ENCODE measurements at places on chromosomes 6 and 20.

- no peak for DNase-seq
Measured at GRCh38 chr20:63687419-63688178, 8.9 kb upstream of the TNFRSF6B start.

DNA sequence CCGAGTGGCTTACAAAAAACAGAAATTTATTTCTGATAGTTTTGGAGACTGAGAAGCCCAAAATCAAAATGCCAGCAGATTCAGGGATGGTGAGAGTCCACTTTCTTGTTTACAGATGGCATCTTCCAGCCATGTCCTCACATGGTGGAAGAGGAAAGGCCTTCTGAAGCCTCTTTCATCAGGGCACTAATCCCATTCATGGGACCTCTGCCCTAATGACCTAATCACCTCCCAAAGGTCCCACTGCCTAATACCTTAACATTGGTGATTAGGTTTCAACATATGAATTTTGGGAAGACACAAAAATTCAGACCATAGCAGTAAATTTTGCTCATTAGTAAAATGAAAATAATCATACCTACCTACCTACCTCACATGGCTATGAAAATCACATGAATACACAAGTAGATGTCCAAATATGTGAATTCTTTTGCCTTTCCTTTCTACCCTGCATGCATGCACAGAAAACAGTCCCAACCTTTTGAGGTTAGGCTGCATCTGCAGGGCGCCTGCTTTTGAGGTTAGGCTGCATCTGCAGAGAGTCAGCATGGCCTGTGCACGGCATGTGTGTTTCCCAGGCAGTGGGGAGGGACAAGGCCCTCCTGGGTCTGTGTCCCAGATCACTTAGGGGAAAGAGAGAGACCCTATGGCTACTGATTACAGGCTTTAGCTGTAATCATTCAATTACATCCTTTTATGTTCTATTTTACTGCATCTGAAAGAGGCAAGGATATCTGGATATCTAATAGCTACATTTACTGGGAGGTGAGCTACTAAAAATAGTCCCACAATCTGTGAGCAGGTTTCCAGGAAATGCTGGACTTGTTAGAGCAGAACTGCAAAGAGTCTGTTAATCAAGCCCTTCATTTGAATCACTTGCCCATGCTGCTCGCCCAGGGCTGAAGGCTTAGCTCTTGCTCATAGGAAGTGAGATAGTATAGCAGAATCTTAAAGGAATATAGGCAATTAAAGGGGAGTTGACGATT is 497.7 kb upstream of the MARCKS start:
- peak; percentile 89 for DNase-seq

DNA sequence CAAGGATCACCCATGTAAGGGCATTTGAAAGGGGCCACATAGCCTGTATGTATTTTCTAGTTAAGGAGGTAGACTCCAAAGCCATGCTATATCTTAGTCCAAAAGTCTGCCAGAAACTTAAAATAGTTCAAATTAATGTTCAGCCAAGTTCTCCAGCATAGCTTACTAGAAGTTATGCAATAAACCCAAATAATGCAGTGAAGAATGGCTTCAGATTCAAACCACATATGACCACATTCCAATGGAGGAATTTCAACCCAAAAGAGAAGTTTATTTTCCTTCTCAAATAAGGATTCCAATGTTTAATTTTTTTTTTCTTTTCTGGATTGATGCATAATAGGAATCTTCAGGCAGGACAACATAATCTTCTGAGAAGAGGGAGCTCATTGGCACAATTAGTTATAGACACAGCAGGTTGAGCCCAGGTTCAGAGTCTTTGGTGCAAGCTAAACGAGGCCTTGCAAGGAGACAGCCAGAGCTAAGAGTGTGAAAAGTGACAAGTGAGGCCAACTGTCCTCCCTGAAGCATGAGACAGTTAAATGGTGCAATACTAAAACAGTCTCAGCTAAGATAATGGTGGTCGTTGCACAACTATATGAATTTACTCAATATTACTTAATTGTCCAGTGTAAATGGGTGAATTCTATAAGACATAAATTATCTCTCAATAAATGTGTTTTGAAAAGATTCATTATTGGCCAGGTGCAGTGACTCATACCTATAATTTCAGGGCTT is 598.8 kb upstream of the CDH4 start:
- no peak for DNase-seq

GRCh38 chr20:35767683-35768481 is 3.9 kb upstream of the PHF20 start:
- peak; percentile 59 for DNase-seq

DNA sequence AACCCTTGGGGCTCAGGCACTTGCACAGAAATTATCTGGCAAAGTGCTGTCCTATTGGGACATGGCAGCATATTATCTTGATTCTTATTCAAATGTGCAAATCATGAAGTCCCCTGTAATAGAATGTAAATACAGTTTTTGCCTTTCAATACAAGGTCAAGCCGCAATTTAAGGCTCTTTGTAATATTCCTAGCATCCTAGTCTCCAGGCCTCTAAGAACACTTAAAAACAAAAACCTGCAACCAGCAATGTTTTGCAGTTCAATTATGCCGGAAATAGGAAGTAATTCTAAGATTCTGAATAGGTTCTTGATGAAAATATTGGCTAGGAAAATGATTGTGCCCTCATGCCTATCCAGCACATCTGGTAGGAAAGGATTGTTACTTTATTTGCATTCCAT is 197.2 kb upstream of the IRAK1BP1 start:
- DNase-seq, result no peak

DNA sequence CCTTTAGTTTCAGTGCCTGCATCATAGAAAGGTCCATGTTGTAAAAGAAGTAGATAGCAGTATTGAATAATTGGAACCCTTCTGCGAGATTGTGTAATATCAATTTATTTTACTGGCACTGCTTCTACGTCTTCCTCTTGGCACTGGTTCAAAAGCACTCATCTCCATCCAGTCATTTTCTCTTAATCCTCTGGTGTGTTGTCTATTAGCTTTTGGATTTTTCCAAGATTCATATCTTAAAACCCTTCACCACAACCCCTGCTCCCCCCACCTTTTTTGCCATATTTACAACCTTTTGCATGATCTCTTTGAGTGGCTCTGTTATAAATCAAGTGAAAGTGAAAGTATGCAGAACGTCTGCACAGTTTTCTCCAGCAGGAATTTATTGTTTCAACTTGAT is 76.6 kb upstream of the HSF2 start:
- DNase-seq, result peak; percentile 3

- DNase-seq, result no peak
Measured at GRCh38 chr20:4401601-4402000, 320.1 kb upstream of the PRND start.

GRCh38 chr6:129382916-129383315 is 327.1 kb downstream of the ARHGAP18 start:
- no peak for DNase-seq

DNA sequence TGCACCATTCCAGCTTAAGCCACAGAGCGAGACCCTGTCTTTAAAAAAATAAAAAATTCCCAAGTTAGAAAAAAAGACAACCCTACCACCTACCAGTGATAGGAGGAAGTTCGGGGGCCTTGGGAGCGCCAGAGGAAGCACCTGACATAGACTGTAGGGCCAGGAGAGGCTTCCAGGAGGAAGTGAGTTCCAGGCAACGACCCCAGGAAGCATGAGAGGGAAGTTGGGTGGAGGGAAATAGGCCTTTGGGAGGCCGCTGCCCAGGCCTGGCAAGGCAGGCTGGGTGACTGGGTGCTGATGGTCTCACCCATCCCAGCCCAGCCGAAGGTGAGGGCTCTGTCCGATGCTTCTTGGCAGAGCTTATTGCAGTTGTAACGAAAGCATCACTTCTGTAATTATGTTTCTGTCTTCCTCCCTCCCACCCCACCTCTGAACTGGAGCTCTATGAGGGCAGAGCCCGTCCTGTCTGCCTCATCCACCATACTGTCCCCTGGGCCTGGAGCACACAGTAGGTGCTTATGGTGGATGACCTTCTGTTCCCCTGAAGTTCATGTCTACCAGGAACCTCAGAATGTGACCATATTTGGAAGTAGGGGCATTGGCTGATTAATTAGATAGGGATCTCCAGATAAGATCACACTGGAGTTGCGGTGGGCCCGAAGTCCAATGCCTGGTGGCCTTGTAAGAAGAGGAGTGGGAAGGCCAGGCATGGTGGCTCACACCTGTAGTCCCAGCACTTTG is 54.1 kb downstream of the UBE2V1 start:
- no peak for DNase-seq

DNA sequence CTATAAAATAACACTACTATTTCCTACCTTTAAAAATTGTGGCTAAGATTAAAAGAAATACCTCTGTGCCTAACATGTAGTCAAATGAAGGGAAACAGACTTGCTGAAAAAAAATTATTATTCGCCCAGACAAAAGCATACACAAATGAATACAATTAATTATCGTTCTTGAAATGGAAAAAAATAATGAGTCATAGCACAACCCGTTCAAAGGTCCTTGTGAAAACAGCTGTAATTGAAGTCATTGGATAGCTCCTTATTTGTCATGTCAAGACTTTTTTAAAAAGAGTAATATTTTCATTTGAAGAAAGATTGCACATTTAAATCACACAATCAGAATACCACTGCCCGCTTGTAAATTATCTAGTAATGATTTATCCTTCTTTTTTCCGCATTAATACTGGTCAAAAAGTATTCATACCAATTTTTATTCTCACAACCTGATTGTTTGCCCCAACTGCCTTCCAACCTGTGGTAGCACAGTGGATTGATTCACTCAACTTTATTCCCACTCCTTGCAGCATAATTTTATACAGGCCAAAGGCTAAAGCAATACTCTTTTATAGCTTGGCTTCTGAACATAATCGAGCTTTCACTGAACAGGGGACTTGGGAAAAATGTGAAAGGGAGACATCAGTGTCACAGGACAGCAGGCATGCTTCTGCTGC is 655.2 kb upstream of the MAP3K7 start:
- no peak for DNase-seq

DNA sequence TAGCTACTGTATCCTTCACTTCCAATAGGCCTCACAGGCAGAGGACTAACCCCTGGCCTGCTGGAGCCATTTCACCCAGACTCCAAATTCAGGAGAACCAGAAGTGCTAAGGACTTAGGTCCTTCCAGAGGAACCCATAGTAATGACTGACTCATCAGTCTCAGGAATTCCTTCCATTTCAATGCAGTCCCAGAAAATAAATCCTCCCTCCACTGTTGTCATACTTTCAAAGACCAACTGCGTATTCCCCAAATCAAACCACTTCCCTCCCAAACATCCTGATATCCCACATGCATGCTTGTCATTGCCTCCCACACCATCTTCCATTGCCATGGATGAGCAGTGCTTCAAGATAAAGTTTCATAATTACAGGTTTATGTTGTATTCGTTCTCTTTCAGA is 31.8 kb upstream of the NT5E start:
- DNase-seq, result peak; percentile 84

- DNase-seq, result peak; percentile 55
Measured at GRCh38 chr6:21664314-21665109, 71.0 kb downstream of the SOX4 start.

DNA sequence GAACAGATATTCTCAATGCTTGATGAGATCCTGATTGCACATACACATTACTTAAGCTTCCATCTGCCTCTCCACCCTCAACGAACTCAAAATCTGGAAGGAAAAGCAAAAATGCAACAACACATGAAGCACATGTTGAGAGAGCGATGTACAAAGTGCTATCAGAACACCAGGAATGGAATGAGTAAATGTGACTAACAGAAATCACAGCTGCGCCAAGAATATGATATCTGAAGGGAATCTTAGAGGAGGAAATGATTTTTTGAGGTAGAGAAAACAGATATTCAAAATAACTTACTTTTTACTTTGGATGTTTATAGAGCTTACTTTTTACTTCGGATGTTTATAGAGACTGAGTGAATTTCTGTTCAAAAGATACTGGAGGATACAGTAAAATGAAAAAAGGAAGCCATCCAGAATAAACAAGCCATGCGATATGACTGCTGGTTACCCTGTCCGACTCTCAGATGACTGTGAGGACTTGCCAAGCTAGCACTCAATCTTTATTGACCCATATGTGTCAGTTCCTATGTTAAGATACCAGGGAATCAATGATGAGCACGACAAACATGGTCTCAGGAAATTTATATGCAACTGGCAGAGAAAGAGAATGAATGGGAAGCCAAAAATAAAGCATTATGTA is 102.0 kb downstream of the SMLR1 start:
- DNase-seq, result no peak

DNA sequence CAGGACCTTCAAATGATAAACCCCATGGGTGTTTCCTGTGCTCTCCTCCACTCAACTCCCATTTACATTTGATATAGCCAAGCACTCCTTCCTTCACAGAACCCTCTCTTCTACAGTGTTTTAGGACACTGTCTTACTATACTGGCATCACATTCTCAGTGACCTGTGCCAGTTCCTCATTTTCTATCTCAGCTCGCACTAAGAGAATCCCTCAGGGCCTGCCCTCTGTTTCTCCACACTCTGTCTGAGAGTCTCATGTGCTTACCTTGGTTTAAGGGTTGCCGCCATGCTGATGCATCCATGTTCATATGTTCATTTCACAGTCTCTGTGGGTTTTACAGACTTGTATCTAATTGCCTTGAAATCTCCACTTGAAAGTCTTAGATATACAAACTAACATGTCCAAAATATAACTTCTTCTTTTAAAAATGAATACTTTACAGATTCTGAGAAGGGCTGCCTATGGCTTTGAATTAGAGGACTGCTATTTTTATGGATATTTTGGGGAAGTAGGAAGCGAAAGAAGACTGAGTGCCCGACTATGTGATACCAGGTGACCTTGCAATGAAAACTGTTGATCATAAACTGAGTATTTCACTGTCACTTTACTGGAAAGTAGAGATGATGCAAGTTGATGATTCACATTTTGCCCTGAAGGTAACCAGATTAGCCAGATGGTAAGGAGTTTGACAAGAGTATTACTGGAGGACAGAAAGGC is 153.1 kb upstream of the SIM1 start:
- DNase-seq, result peak; percentile 90

DNA sequence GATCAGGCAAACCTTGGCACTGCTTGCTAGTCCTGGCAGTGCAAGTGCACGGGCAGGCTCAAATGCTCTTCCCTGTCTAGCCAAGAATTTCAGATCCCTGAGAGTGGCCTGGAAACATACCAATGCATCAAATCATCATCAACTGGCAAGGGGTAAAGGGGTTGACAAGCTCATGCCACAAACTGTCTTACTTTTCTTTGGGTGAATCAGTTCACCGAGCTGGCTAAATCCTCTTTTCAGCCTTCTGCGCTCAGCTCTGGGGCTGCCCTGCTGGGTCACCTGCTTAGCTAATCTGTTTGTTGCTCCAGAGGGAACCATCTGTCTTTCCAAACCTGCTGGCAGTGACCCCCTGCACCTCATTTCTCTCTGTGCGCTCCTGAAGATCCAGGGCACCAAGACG is 59.5 kb downstream of the LYRM4 start:
- peak; percentile 58 for DNase-seq

GRCh38 chr6:47075168-47075567 is 33.0 kb upstream of the ADGRF1 start:
- DNase-seq, result no peak

DNA sequence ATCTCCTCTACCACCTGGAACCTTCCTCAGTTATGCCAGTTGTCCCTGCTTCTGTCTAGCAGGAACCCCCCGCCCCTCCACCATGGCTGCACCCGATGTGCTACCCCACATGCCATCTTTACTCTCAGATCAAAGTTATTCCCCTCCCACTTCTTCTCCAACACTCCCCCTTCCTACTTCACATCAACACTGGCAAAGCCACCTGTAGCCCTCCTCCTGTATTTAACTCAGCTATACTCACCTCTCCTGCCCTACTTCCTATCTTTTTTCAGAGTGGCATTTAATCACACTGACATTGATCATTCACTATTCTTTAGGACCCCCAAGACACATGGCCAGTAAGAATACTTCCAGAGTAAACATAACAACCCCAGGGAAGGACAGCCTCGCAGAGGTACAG is 84.3 kb downstream of the MBOAT1 start:
- DNase-seq, result no peak

All from M059J (cell line).